ENCODE measurements at places on chromosomes 4 and X. TPM values are rescaled to one million over a fixed set of nuclear protein-coding genes. Genes with fewer than 3 reads are reported as not detected.
A peak's percentile ranks its signal among the peaks of the same experiment; 100 is the strongest.

DNA sequence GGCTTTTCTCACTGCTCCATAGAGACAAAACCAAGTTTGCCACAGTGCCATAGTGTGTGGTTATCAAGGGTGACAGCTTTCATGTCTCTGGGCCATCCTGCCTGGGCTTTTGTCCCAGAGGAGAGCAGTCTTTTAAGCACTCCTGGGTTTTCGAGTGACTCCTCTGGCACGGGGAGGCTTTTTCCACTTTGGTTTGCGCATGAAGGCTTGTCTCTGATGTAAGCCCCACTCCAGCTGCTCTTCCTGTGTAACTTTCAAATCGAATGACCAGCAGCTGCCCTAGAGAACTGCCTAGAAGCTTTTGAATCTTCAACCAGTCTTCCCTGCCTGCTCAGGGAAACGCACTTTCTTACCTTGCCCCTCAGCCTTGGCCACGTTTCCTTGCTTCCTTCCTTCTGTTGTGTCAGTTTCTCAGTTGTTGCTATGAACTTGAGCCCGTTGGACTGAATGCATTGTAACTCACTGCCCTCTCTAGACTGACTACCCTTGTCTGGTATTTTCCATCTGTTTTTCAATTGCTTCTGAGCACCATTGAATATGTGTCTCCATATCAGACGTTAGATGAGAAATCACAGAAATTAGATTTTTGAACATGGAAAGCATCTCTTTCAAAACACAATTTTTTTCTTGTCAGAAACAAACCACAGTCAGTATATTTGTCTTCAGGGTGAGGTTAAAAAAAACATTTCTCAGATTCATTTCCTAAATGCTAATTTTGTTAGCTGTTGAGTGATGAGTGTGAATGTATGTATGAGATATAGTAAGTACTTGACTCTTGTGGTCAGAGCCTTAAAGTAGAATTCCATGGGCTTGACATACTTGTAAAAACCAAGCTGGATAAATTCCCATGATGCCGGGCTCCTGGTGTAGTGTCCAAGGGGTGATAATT, 45.3 kb downstream of the SLC9A6 start:
- DNase-seq: peak; percentile 81

DNA sequence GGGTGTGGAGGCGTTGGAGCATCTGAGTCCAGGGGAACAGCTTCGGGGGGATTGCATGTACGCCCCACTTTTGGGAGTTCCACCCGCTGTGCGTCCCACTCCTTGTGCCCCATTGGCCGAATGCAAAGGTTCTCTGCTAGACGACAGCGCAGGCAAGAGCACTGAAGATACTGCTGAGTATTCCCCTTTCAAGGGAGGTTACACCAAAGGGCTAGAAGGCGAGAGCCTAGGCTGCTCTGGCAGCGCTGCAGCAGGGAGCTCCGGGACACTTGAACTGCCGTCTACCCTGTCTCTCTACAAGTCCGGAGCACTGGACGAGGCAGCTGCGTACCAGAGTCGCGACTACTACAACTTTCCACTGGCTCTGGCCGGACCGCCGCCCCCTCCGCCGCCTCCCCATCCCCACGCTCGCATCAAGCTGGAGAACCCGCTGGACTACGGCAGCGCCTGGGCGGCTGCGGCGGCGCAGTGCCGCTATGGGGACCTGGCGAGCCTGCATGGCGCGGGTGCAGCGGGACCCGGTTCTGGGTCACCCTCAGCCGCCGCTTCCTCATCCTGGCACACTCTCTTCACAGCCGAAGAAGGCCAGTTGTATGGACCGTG, 2.2 kb downstream of the AR start:
- DNase-seq: no peak

- peak; percentile 52 for DNase-seq
Observed at GRCh38 chrX:119790977-119791436, 423 bp downstream of the RPL39 start.

DNA sequence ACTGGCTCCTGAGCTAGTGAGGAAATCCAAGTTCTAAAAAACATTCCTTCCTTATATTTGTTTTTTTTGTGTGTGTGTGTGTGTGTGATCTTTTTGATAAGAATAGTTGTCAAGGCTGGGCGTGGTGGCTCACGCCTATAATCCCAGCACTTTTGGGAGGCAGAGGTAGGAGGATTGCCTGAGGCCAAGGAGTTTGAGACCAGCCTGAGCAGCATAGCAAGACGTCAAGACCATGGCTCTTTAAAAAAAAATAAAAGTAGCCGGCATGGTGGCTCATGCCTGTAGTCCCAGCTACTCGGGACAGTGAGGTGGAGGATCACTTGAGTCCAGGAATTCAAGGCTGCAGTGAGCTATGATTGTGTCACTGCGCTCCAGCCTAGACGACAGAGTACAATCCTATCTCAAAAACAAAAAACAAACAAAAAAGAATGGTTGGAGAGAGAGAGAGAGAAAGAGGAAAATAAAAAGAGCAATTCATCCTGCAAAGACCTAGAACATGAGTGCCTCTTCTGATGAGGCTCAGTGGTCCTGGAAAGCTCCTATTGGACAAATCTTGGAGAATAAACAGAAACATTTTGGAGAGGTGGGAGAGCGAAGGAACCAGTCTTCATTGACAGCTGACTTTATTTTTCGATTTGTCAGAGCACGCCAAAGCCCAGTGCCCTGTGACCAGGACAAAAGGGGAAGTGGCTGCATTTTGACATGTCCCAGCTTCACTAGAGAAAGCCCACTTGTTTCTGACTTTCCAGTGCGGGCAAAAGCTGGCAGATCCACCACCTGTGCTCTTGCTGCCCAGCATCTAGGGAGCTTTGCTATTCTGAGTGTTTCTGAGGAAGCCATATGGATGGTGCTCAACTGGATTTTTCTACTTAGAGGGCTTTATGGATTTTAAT, 244.7 kb downstream of the PALLD start:
- no peak for DNase-seq

DNA sequence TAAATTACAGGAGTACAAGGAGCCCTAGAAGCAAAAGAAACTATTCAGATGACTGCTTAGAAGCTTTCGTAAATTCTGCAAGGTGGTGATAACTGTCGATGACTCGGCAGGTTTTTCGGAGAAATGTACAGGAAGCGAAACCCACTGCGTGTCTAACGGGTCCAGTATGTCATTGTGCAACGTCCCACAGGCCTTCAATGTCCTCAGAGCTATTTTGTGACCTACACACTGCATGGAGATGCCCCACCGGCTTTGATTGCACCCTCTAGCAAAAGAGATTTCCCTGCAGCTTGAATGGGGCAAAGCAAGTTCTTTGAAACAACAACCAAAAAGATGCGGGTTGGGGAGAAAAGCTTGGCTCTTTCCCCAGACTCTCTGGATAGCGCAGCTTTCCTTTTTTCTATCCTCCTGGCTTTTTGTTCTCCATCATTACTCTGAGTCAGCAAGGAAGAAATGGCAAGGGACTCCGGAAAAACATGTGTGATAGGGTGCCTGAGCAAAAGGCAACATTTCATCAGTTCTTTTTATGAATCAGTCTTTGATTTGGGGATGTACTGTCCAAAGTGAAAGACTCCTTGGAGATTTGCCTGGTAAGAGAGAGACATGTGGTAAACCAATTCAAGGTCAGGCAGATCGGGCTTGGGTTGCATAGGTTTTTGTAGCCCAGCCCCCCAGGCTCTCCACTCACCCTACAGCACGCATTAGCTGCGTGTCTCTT, 112.0 kb upstream of the TBL1X start:
- DNase-seq: no peak

- no peak for DNase-seq
Observed at GRCh38 chr4:104210420-104210819, 284.3 kb downstream of the CXXC4 start.

DNA sequence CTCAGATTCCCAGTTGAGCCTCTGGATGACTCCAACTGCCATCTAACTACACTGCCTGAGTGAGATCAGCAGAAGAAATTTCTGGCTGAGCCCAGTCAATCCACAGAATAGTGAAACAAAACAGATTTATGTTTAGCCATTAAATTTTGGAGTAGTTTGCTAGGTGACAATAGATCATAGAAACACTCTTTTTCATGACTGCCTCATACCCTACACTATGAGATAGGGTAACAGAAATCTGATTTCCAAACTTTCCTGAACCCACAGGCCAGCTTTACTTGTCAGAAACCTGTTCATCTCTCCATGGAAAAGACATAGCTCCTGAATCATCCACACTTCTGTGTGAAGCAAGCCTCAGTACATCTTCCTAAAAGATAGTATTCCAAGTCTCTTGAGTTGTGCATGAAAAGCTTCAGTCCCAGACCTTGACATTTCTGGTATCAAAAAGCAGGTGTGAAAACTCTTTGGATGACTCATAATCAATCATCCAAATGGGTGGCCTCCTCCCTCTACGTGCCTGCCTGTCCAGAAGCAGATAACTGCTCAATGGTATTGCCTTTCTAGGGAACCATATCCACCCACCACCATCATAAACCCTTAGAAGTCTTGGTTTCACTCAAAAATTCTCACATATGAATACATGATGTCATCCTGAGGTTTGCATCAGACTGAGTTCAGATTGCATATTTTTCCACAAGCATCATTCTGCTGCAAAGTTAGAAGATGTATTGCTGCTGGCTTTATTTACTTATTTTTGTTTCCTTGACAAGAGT, 47.5 kb upstream of the RAP2C start:
- DNase-seq: no peak

GRCh38 chr4:17769406-17770174, 11.8 kb downstream of the FAM184B start:
- DNase-seq: no peak

DNA sequence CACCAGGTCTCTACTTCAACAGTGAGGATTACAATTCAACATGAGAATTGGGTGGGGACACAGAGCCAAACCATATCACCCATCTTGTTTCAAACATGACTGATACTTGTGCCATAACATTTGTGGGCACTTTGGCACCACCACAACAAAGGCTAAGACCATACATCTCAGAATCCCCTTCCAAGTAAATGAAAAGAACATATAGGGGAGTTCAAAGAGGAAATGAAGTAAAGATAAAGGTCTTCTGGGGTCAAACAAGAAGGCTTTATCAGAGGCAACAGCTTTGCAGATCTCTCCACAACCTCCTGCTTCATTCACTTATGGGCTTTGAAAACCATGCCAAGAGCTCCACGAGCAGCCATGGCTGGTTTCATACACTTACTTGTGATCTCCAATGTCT, 122.7 kb downstream of the ANKRD50 start:
- DNase-seq: no peak

- no peak for DNase-seq
Observed at GRCh38 chr4:32689518-32689917, 1969.3 kb downstream of the PCDH7 start.

DNA sequence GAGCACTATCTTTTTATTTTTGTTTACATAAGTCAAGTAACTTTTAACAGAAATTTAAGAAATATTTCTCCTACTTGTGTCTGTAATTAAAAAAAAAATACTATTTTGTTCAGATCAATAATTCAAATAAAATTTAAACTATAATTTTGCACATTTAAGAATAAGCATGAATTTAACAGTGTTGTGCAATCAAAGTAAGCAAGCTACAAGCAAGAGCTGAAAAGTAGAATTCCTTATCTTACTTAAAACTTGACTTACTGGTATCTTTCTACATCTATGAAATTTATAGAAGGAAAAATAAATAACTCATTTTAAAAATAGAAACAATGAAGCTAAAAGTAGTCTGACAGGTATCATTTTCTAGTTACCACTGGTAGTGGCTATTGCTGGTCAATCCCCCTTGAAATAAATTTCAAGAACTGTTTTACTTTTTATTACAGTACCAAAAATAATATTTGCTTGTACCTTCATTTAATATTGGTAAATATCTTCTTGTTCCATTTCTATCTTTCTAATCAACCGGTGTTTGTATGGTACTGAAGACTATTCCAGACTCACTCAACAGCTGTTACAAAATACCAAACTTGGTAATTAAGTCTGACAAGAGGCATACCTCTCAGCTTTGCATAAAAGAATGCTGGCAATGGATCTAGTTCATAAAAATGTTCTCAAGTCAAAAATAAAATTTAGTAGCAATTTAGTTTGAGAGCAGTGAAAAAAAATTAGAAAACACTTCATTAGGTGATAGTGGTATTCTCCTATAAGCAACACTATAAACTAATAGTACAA, 62.2 kb downstream of the NOCT start:
- DNase-seq: no peak

DNA sequence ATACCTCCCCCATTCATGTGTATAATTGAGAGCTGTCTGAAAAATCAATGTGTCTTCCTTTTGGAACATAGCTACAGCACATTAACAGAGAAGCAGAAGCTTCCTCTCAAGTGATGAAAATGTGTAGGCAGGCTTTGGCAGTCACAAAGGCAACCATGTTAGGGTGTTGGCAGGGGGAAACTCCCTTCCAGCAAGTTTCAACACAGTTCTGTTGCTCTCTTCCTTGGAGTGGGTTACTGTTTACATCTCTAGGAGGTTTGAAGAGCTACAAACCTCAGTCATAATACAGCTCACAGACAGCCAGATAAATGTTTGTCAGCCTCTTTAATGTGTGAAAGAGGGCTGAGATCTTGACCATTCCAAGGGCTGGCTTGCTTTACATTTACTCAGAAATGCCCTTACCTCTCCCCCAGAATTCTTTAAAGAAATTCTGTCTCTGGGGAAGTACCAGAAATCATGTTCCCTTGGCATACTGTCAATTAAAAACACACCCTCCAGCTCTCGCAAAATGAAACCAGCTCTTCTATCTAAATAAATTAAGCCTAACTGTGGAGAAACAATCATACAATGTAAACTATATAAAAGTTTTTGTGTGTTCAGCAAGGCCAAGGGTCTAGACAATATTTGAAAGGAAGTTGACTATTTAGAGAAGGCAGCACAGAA, 18.9 kb downstream of the ZBTB33 start:
- DNase-seq: no peak

DNA sequence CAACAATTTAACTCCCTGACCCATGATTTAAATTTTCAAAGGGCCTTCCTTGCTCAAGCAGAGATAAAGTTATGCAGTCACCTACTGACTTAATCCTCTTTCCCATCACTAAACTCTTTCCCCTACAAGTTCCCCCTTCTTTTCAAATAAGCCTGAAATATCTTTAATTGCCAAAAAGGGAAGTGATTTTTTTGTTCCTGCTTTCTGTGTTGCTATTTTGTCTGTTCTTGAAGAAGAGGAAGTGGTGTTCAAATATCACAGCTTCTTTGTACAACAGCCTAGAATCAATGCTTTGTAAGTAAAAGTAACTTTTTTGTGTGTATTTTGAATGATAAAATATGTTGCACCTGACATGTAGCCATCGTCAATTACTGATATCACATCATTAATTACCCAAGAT, 595.9 kb downstream of the CENPC start:
- no peak for DNase-seq

- no peak for DNase-seq
Observed at GRCh38 chr4:5125321-5125720, 74.0 kb downstream of the STK32B start.

GRCh38 chr4:83561381-83561780, 25.5 kb downstream of the GPAT3 start:
- DNase-seq: no peak

DNA sequence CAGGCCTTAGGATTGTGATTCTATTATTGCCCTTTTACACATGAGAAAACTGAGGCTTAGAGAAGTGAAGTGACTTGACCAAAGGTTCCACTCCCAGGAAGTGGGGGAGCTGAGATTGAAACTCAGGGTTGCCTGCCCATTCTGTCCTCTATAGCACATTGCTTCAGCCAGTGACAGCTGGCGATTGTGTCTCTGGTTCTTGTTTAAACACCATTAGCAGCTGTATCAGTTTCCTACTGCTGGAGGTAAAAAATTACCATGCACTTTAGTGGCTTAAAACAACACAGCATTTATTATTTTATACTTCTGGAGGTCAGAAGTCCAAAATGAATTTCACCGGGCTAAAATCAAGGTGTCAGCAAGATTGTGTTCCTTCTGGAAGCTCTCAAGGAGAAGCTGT, 205.8 kb upstream of the MAMLD1 start:
- no peak for DNase-seq

The TRIM75 gene
- 0.09 TPM for polyA plus RNA-seq

The UPF3B gene
- 13.1 TPM for polyA plus RNA-seq

The CYSLTR1 gene
- polyA plus RNA-seq: 9.5 TPM
